Kidney tubule cell (primary cell): ENCODE measurements at places on chromosomes 6 and 20.
A peak's percentile ranks its signal among the peaks of the same experiment; 100 is the strongest.

DNA sequence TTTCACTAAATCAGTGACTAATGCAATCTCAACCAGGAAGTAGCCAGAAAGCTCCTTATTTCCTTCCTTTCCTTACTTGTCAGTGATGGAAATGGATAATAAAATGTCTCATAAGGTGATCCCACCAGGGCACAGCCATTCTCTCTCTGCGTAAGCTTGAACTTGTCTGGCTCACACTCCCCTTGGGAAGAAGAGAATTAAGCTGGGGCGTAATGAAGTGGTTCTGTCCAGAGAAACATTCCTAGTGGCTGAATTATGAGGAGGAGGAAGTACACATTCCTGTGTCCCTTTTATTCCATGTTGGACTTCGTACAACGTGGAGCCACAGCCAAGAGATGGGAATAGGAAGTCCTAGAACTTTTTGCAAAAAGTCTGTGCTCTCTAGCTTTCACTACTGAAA is 93.7 kb downstream of the MTHFD1L start:
- peak; percentile 18 for DNase-seq

DNA sequence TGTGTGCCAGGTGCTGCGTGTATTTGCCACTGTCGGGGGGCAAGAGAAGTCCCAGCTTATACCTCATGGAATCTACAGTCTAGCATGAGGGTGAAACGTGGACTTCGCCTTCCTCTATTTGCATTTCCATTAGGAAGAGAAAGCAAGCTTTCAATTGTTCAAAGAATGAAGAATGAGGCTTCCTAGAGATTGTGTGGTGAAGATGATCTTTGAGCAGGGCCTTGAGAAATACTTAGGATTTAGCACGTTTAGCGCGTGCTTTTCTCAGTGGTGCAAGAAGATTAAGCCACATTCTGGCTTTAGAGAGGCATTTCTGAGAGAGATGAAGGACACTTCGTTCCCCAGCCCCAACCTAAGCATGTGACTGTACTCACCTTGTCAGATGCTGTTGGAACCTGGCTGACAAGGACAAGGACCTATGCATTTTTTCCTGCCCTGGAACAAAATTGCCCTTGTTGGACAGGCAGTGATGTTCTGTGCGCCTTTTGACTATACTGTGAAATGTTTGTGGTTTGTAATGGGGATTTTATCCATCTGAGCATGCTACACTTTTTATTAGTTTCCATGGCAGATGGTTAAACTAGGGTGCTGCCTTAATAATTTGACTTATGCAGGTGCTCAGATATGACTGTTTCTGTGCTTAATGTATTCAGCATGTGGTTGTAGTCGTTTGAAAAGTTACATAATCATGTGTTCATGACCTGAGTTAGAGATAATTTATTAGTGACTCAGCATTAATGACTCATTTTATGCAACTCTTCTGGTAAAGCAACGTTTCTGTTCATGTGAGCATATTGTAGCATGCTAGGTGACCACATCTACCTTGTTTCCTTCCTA is 10.7 kb downstream of the TULP4 start:
- peak; percentile 85 for DNase-seq

- DNase-seq = no peak
Observed at GRCh38 chr6:21402368-21402767, 191.2 kb upstream of the SOX4 start.

GRCh38 chr20:6848041-6848440 is 80.6 kb downstream of the BMP2 start:
- DNase-seq = no peak

GRCh38 chr6:117919775-117920729 is 13.0 kb downstream of the SLC35F1 start:
- DNase-seq = no peak

DNA sequence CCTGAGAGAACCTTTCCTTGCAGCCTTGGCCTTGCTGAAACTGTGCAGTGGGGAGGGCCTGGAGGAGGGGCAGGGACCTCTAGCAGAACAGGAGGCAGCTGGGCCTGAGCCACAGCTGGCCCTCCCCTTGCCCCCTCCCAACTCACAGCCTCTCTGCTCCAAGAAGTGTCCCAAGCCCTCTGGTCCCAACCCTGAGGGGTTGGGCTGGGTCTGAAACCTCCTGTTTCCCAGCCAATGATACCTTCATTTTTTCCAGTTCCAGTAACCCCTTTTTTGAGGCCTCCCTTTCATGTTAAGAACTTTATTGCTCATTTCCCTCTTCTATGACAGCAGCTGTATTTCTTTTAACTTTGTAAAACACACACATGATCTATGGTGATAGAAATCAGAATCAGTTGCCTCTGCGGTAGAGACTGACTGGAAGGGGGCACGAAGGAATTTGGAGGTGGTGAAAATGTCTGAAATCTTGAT is 17.9 kb upstream of the ARMC12 start:
- DNase-seq = no peak

- no peak for DNase-seq
Observed at GRCh38 chr6:33093855-33094254, 18.1 kb downstream of the HLA-DPB1 start.

GRCh38 chr6:157060440-157060952 is 262.8 kb downstream of the TMEM242 start:
- DNase-seq = peak; percentile 39

- no peak for DNase-seq
Observed at GRCh38 chr20:59175861-59176260, 12.2 kb downstream of the ZNF831 start.

DNA sequence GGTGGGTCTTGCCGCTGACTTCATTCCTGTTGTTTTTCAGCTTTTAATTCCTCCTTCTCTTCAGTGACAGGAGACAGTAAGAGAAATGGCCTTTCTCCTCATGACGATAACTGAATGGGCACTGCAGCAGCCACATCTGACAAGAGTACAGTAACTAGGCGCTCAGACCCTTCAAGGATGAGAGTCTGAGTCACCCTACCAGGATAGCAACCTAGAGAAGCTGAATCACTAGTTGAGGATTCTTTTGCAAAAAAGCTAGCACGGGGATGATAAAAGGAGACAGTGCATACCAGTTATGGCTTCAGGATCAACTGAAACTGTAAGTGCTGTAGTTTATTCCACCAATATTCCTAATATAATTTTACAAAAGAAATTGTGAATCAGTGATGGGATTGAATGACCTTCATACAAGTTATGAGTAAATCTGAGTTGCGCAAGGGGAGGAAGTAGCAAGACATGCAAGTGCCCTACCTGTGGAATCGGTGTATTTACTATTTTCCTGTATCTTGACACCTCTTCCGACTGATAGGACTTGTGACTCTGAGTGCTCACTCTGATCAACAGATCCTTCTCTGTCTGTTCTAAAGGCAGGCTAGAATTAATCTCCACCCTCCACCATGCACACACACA is 161.8 kb upstream of the GRIK2 start:
- no peak for DNase-seq

DNA sequence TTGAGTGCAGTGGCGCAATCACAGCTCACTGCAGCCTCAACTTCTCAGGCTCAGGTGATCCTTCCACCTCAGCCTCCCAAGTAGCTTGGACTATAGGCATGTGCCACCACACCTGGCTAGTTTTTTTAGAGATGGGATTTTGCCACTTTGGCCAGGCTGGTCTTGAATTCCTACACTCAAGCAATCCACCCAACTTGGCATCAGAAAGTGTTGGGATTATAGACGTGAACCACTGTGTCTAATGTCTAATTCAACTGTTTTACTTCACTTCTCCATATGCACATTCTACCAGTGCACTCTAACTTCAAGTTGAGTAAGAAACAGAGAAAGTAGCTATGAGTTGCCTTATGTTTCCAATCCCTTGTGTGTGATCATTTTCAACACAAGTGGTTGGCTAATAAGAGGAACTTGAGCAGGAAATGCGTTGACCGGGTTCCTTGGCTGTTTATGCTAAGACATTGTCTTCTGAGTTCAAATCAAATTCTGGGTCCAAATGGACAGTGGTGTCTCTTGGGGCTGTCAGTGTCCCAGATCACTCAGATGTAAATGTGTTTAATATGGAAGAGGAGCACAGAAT is 23.9 kb downstream of the ZNF337 start:
- DNase-seq = no peak
